ENCODE measurements at places on chromosomes 7 and 10.

DNA sequence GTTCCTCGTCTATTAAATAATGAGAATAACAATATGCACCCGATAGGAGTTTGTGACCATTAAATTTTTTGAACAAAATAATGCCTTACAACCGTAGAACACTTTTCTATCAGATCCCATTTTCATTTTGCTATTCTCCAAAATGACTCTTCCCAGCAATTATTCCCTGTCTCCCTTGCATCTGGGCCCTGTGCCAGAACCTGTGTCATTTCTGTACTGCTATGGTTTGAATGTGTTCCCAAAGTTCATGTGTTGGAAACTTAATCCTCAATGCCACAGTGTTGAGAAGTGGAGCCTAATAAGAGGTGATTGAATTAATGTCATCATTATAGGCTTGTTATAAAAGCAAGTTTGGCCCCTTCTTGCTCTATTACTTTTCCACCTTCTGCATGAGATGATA is 33.2 kb upstream of the SMNDC1 start:
- DNase-seq, result no peak

DNA sequence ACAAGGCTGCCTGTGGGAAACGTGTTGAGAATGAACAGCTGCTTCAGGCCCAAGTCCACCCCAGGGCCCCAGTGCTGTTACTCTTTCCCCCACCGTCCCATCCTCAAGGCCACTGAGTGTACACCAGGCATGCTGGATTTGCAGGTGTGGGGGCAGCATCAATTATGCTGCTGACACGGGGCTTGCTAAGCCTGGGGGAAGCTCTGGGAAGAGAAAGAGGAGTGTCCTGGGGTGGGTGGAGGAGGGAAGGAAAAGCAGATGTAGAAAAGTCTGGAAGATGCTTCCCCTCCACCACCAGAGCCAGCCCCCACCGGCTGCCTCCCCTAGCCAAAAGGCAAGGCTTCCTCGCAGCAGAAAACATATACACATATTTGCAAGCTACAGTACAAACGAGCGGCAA is 153.9 kb downstream of the CDH23 start:
- no peak for DNase-seq

- DNase-seq, result no peak
Measured at GRCh38 chr7:82141427-82141826, 302.1 kb downstream of the CACNA2D1 start.

GRCh38 chr10:1249142-1249920 is 193.1 kb downstream of the WDR37 start:
- DNase-seq, result no peak

DNA sequence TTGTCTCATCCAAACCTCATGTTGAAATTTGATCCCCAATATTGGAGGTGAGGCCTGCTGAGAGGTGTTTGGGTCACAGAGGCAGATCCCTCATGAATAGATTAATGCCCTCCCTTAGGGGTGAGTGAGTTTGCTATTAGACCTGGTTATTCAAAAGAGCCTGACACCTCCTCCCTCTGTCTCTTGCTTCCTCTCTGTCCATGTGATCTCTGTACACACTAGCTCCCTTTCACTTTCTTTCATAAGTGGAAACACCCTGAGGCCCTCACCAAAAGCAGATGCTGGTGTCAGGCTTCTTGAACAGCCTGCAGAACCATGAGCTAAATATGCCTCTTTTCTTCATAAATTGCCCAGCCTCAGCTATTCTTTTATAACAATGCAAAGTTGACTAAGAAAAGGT is 447.1 kb downstream of the MDFIC start:
- no peak for DNase-seq

DNA sequence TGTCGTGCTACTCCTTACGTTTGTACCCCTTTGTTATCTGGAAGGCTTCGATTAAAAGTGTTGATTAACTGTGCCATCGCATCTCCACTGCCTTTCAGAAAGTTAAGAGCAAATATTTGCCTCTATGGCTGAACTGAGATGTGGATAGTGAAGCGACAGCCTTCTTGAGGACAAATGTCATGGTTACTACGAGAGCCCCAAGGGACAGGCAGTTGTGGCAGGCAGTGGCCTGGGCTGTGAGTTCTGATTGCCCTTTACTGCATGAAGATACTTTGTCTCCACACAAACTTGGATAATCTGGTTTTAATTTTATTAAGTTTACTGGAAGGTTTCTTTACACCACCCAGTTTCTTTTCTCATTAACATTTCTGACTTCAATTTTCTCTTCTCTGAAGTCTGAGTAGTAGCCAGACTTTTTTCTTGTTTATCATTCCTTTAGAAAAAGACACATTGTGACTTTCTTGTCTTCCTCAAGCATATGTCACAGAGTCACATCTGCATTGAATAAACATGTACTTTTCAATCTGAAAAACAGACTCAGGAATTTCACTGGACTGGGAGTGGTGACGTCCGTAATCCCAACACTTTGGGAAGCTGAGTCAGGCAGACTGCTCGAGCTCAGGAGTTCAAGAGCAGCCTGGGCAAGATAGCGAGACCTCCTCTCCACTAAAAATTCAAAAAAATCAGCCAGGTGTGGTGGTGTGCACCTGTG is 1.5 kb downstream of the TAS2R41 start:
- no peak for DNase-seq

DNA sequence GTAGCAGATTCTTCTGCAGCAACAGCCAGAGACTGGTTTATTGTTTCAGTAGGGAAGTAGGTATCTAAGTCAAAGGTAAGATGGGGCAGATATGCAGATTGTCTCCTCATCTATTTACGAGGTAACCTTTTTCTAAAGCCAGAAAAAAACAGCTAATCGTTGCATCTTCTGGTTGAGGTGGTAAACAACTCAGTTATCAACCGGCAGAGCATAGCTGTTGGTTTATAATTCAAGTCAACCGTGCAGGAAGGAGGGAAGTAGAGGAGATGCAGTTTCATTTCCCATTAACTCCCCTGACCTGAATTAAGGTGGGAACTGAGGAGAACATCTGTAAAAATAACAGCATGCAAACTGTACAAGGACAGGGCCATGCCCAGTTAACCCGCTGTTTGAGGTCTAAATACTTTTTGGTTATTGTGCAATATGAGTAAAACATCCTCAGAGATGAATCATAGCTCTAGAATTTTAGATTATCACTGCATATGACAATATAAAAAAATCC is 156.5 kb upstream of the ITGB1 start:
- DNase-seq, result no peak

GRCh38 chr7:1669064-1669951 is 769 bp upstream of the ELFN1 start:
- no peak for DNase-seq

DNA sequence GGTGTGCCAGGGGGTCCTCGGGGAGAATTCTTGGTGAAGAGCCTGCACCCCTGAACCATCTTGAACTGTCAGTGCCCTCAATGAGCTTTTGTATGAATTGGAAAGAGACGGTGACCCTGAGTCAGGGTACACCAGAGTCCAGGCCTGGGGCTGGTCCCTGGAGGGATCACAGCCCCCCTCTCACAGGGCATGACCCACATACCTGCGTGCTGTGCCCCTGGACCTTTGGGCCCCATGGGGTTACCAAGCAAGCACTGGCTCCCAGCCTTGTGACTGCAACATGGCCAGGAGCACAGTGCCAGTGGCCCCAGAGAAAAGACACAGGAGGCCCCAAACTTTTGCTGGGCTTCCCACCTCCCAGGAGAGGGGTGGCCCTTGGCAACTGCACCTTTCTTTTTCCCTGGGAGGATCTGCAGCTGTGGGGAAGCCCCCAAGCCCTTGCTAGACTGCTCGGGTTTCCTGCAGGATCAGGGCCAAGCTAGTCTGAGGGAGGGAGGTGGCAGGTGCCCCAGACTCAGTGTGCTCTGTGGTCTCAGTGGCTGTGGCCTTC is 153.5 kb downstream of the ZNF248 start:
- DNase-seq, result no peak

DNA sequence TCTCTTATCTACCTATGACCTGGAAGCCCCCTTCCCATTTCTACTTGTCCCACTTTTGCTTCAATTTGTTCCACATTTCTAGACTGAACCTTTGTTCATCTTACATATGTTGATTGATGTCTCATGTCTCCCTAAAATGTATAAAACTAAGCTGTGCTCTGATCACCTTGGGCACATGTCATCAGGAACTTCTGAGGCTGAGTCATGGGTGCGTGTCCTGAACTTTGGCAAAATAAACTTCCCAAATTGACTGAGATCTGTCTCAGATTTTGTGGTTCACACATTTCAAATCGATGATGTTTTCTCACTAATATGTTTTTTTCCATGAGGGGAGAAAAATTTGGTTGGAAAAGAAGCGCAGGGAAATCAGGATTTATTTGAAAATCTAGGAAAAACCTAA is 406.2 kb upstream of the LRRTM3 start:
- DNase-seq, result no peak

DNA sequence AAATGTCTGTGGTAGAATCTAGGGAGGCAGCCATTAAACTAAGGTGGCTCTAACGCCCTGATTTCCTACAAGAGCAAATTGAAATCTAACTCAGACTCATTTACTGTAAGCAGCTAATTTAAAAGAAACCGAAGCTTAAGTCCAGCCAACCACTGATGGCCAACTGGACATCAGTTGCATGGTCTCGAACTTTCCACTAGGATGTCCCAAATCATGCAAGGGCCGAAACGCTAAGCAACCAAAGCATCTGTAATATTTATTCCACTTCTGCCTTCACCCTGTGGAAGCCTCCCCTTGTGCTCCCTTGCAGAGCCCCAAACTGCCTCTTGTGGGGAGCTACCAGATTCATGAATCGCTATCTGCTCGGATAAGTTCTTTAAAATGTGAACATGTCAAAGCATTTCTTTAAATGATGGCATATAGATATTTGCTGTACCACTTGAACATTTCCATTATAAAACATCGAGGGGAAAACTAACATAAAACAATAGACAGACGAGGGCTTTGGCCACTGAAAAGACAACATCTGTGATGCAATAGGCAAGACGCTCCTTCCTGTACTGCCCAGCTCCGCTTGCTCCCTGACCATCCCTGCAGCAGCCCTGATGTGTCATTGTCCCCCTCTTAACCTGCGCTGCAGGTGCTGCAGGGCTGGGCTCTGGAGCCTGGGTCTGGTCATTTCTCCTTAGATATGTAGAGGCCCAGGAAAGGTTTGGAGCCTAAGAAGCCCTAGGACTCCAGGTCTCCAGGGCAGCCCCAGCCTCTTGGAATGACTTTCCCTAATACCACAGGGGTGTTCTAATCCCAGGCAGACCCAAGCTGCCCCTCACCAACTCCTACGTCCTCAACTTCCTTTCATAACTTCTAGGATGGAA is 2.9 kb upstream of the RBP3 start:
- DNase-seq, result no peak

- DNase-seq, result no peak
Measured at GRCh38 chr10:7186387-7187018, 224.3 kb downstream of the SFMBT2 start.

DNA sequence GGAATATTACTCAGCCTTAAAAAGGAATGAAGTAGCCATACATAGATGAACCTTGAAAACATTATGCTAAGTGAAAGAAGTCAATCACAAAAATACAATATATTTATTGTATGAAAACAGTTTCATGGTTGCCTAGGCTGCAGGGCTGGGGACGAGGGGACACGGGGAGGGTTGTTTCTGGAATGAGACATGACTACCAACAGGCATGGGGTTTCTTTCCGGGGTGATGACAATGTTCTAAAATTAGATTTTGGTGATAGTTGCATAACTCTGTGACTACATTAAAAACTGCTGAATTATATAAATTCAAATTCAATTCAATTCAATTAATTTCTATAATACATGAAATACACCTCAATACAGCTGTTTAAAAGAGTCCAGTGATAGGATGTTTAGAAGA is 88.0 kb downstream of the ARHGAP22 start:
- no peak for DNase-seq

DNA sequence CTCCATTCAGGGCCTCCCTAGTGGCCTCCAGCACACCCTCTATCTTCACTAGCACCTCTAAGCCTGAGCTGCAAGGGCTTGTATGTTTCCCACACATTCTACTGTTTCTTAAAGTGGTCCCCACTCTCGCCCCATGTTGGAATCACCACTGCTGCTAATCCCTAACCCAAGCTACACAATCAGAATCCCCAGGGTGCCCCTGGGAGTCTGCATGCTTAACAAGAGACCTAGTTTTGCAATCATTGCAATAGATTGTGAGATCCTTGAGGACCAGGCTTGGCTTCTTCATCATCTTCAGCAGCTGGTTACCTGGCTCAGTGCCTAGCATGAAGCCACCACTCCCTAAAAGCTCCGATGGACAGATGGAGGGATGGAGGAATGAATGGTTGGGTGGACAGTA is 113.9 kb downstream of the MYOF start:
- no peak for DNase-seq

- no peak for DNase-seq
Measured at GRCh38 chr10:126955396-126955795, 50.2 kb downstream of the DOCK1 start.

DNA sequence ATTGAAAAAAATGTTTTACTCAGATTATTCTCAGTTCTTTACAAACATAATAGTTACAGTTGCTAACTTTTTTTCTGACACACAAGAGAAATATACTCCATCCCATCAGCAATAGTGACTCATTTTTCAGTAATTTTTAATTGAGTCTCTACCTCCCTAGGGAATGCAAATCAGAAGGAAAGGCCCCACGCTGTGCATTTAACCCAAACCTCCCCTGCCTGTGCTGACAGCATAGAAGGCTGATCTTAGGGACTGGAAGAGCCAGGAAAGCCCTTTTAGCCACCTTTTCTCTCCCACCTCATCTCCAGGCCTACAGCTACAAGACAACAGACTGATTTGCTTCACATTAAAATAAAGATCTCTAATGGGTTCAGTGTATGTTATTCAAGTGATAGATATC is 24.7 kb upstream of the PIK3CG start:
- no peak for DNase-seq

DNA sequence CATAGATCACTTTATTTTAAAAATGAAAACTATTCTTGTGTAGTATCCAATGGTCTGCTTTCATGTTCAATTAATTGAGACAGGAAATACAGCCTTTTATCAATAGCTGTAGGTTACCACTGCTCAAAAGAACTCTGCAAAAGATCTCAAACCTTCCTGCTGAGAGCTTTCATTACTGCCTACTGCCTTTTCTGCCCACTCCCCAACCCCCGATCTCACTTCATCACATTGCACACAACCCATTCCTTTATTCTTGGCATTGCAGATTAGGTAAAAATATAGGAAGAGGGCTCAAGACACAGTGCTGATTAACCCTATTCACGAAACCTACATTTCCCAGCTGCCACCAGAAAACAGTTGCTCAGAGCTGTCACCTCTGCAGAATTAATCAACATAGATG is 171.4 kb downstream of the BTAF1 start:
- DNase-seq, result no peak

- no peak for DNase-seq
Measured at GRCh38 chr7:158952776-158953175, 96.4 kb downstream of the DYNC2I1 start.

DNA sequence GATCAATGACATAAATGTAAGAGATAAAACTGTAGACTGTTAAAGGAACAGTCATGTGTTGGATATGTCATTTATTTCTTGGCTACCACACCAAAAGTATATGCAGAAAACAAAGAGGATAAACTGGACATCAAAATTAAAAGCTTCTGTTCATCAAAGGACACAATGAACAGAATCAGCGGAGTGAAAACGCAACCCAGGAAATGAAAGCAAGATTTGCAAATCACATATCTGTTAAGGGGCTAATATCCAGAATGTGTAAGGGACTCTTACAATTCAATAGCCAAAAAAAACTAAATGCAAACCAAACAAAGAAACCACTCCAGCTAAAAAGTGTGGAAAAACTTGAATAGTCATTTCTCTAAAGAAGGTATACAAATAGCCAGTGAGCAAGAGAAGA is 164.3 kb downstream of the ZMYND11 start:
- no peak for DNase-seq

Measured in NCI-H1417 treated with DMSO at 0.1 percent for 48 hours (cell line).